A549 treated with GW870086 at 1 μM for 4 hours (cell line): ENCODE measurements at places on chromosomes 11 and 22. TPM values are rescaled to one million over a fixed set of nuclear protein-coding genes. Genes with fewer than 3 reads are reported as not detected.

RRP7A gene
- 45.1 to 65.1 TPM (median 56.7 TPM) in 5 replicates for total RNA-seq

CSF2RB gene
- not detected in 5 replicates for total RNA-seq

LZTR1 gene
- 12.2 to 19.1 TPM (median 17.6 TPM) in 5 replicates for total RNA-seq

ALDH3B2 gene
- not detected in 5 replicates for total RNA-seq

TCIRG1 gene
- 93.6 to 159 TPM (median 142 TPM) in 5 replicates for total RNA-seq

USH1C gene
- 0.54 to 1.6 TPM (median 1.1 TPM) in 5 replicates for total RNA-seq
